G401 (cell line): ENCODE measurements at places on chromosomes 1 and 21.

GRCh38 chr1:27658951-27659496, 13.0 kb downstream of the IFI6 start:
- peak; percentile 25 for DNase-seq

DNA sequence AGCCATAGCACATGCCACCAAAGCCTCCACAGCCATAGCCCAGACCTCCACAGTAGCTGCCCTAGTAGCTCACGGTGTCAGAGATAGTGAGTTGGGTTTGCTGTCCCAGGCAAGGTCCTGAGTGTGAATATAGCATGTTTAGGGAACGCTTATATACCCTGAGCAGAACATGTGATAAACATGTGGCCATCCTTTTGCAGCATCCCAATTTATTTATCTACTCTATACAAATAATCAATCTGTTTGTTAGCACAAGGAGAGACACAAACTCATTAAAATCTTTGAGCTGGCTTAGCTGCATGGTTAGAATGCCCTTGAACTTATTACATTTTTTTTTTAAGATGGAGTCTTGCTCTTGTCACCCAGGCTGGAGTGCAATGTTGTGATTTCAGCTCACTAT, at the start of gene KRTAP19-2:
Gene KRTAP19-2 (minus strand): TSS at position 101 of the 400 bp plus-strand sequence. CDS start 88 bp downstream, at position 13.
- no peak for DNase-seq

DNA sequence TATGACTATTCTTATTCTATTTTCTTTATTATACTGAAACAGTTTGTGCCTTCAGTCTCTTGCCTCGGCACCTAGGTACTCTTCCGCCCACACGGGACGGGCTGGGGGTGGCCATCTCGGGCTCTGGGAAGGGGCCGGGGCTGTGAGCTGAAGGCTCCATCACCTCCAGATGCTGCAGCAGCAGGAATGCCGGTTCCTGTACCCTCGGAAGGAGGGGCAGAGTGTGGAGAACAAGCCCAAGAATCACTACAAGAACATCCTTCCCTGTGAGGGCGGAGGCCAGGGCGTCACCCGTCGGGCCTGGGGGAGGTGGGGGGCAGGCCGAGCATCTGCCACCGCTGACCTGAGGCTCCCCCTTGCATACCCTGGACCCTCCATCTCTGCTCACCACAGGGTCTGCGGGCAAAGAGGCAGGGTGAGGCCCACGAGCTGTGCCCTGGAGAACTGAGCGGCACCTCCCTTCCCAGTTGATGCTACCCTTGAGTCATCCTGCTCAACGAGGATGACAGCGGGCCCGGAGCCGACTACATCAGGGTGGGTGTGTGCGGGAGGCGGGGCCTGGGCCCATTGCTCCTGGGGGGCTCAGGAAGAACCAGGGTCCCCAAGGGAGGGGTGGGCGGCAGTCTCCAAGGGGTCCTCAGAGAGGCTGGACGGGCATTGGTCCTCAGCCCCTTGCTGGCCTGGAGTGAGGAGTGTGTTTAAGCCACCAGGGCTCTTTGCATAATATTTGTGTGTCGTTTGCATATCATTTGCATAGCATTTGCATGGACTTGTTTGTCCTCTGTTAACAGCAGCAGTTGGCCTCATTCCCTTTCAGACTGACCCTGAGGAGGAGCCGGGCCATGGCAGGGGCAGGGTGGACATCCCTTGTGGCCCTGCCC, 7.5 kb downstream of the RNF223 start:
- DNase-seq, result no peak

DNA sequence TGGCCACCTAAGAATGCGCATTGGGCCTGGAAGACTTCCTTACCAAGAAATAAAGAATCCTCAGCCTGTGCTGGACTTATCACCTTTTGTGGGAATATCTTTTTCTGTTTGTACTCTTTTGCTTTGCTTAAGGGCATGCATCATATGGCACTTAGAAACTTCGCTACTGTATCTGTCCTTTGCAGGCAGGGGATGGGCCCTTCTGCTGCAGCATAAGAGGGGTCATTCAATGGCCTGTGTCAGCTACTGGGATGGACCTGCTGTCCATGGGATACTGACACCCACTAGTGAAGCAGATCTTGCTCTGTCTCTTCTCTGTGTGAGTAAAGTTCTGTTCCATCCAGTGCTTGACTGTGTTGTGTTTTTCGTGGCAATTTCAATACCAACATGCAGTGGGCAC, 239.0 kb upstream of the JUN start:
- DNase-seq, result no peak
